Amniotic epithelial cell (primary cell): ENCODE measurements at places on chromosomes 11 and 22.

DNA sequence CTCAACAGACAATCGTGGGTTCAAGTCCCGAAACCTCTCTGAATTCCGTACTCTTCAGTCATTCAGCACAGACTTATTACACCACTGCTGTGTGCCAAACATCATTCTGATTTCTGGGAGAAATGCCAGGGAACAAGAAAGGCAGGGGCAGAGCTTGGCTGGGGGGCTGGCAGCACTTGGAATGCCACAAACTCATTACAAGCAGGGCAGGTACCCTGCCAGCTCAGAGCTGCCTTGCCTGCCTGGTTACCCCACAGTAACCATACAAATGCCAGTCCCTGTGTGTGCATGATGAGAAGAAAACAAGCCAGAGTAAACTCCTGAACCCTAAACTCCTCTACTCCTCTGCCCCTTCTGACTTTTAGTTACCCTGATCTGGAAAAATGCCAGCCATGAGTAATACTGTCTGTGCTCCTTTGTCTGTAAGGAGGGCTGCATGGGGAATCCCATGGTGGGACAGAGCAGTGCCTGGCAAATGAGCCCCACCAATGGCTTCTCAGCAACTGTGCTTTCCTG lies 6.9 kb upstream of the RAD9A start:
- DNase-seq: peak; percentile 63

- peak; percentile 94 for DNase-seq
These were observed 11.2 kb upstream of the NCAM1 start for GRCh38 chr11:112949781-112950575.

DNA sequence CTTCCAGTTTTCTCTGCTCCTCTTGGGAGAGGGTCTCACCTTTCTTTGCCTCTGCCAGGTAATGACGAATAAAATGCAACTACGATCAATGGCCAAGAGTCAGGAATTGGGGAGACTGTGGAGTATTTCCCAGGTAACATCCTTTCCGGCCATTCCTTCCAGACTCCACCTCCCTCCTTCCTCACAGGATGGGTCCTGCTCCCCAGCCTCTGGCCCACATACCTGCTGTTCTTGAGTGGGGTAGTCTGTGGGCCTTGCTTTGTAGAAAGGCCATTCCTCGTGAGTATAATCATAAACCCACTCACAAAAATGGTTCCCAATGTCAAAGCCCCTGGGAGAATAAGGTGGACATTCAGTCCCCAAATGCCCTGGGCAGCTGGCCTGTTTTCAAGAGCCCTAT lies 1.5 kb upstream of the CPT1B start:
- DNase-seq: no peak

DNA sequence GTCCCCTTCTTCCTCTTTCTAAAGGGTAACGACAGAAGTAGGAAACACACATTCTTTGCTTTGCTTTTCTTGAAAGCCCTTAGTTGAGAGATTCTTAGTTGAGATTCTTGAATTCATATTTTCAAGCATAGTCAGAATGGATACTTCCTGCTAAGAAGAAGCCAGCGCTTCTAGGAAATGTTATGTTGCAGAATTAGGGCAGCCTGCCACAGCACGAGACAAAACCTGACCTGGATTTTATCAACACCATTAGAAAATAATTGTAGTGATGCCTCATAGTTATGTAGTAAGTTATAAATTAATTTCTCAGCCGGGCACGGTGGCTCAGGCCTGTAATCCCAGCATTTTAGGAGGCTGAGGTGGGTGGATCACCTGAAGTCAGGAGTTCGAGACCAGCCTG lies 37.9 kb upstream of the NUP160 start:
- DNase-seq: peak; percentile 80

- DNase-seq: no peak
These were observed 1060.8 kb downstream of the OPCML start for GRCh38 chr11:132471466-132471865.

DNA sequence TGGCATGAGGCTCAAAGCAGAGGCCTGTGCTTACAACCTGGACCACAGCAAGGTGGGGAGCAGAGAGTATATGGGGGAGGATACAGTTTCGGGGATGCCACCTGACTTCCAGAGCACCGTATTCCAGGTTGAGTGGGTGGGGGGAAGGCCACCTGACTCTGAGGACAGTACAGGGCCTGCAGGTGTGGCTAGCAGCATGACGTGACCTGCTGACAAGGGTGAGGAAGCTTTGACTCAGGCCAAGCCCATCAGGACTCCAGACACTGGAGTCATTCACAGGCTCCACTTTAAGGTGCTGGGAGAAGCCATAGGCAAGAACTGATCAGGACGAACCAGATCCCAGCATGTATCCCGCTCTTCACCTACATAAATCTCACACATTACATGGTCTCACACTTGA lies 34.6 kb upstream of the CRTAM start:
- DNase-seq: no peak

DNA sequence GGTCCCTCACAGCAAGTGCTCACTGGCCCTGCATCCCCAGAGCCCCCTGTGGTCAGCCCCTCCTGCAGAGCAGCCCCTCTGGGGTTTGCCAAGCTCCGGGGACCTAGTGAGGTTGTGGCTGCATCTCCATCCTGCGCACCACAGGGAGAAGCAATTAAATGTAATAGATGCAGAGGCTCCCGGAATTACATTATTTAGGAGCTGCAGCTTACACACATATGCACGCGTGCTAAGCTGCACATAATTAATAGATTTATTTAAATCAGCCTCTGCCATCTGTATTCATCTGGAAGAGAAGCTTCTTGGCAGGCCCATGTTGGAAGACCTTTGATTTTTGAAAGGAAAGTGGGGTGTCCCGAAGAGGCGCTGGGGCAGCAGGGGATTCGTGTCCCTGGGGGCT lies 1271.5 kb downstream of the BRD1 start:
- no peak for DNase-seq

GRCh38 chr11:120759046-120759445 lies 247.5 kb downstream of the GRIK4 start:
- no peak for DNase-seq

DNA sequence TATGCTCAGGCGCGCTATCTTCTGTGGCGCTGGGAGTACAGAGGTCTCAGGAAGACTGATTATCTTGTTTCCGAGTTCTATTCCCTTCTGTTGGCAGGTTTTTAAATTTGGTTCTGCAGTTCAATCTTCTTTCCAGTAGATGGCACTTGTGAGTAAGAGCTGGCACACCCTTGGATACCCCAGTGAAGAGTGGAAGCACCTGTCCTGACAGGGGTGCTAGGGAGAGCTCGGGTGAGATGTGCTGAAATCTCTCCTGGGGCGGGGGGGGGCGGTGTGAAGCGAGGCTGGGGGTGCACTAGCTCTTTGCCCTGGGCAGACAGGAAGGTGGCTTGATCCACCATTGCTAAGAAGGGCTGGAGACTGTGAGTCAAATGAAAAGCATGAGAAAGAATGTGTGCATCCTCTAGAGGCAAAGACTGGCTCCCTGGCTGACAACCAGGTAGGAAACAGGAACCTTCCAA lies 679.9 kb upstream of the CCDC179 start:
- peak; percentile 33 for DNase-seq
